NT2/D1 (cell line): ENCODE measurements at places on chromosomes 5 and 9.

GRCh38 chr9:70255486-70255885 lies 3.3 kb upstream of the SMC5 start:
- DNase-seq: no peak

GRCh38 chr5:167593329-167594060 lies 698.0 kb upstream of the WWC1 start:
- DNase-seq: no peak

DNA sequence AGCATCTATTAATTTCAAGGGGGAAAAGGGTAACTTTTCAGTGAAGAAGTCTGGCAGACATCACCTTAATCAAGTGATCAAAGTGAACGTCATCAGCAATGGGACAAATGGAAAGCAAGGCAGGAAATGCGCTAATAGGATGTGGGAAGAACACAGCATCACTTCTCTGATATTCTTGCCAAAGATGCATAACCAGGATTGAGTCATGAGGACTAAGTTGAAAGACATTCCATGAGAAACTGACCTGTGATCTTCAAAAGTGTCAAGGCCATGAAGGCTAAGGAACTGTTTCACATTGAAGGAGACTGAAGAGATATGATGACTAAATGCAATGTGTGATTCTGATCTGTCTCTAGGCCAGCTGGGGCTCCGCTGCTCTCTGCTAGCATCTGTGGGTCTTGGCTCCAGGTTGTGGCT lies 92.9 kb downstream of the NDFIP1 start:
- DNase-seq: no peak

- no peak for DNase-seq
Observed at GRCh38 chr5:113510836-113511451, 2.5 kb upstream of the YTHDC2 start.

- no peak for DNase-seq
Observed at GRCh38 chr5:92640340-92640739, 940.7 kb downstream of the NR2F1-AS1 start.

GRCh38 chr9:114805670-114806525 lies at the start of gene TNFSF15:
Gene TNFSF15, minus strand, starts transcription at chr9:114806039. Its CDS starts 27 bp downstream, at chr9:114806012.
- DNase-seq: peak; percentile 25

DNA sequence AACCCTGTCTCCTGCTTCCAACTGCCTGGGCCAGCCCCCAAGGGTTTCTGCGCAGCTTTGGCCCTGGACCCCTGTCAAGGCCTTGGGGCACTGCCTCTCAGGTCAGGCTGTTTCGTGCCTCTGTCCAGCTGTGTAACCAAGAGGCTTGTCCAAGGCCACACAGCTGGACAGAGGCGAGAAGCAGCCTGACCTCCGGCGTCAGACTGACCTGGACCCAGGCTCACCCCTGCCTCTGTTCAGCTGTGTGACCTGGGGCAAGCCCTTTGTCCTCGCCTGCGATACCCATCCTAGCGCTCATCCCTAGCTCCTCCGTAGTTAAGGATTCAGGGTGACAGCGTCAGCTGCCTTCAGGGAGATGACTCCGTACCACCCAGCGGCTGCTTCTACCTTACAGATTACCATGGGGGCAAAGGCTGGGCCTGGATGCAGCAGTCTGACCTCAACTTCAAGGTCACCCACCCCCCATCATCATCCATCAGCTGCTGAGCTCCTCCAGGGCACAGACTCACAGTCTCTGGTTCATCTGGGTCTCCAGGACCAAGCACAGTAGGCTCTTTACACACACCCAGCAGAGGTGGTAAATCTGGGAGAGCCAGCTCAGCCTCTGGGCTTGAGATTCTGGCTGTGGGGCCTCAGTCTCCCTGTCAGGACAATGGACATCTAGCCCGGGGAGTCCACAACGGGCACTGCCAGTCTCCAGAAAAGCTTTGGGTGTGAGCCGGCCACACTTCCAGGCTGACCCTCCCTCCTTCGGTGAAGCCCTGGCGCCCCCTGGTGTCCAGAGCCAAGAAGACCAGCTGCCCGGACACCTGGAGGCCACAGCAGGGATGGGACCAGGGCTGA lies 7.9 kb downstream of the AK1 start:
- peak; percentile 74 for DNase-seq
